ENCODE measurements at places on chromosomes 1 and 21.

DNA sequence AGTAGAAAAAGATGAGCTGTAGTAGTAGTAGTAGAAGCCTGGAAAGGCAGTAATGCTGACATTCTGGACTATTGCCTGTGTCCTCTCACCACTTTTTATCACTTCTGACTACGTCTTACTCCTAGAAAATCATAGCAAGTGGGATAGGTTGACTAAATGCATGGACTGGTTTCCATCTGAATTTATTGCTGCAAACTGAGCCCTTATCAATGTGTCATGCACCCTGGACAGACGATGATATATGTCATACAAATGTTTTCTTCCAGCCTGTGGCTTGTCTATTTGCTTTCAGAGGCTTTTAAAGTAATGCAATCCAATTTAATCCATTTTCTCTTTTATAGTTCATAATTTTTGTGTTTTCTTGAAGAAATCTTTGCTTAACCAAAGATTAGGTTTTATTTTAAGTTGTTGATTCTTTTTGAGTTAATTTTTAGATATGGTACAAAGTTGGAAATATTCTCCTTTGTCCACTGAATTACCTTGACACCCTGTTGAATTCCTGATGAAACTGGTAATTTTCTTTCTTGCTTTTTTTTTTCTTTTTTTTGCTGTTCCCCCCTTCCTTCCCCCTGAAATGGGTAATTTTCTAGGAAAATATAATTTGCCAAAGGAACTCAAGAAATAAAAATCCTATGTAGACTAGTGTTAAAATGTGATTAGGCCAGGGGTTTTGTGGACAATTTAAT lies 47.1 kb downstream of the PHACTR4 start:
- no peak for DNase-seq

GRCh38 chr1:12621346-12622335 lies 3.6 kb upstream of the DHRS3 start:
- no peak for DNase-seq

- no peak for DNase-seq
Measured at GRCh38 chr1:157239936-157240335, 101.7 kb upstream of the ETV3 start.

DNA sequence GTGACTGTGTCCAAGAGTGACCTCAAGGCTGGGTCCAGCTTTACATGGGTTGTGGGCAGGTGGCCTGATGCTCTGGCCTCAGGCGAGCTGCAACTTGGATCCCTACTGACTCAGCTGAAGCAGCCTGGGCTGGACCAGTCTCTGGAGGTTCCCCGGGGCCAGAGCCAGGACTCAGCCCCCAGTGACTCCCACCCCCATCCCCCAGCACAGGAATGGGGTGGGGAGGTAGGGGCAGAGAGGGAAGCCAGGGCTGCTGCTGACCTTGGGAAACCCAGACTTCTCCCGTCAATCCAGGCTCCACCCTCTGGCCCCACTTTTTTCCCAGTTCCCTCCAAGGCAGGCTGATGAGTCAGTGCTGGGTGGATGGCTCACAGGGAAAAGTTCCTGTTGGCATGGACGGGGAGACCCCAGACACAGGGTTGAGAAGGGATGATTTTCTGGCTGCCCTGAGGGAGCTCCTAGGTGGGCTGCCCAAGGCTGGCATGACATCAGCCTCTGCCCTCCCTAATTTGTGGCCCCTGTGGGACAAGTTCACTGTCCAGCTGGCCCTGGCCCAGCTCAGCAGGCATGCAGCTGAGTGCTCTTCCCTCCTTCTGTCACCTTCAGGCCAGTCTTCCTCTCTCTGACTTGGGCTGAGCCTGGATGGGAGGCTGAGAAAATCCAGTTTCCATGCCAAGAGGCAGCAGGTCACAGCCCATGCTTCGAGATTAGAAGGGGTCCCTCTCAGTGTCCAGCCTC lies 2.2 kb downstream of the ZC3H12A start:
- peak; percentile 36 for DNase-seq

- no peak for DNase-seq
Measured at GRCh38 chr1:48591181-48591580, 119.2 kb upstream of the SPATA6 start.

GRCh38 chr1:85349224-85349623 lies 72.8 kb upstream of the BCL10 start:
- no peak for DNase-seq

- no peak for DNase-seq
Measured at GRCh38 chr1:240801442-240801841, 189.5 kb upstream of the GREM2 start.

- no peak for DNase-seq
Measured at GRCh38 chr1:239125893-239126292, 260.5 kb upstream of the CHRM3 start.

Data from NCI-H69 (cell line).